Activated T-cell treated with anti-CD3 and anti-CD28 coated beads, Interleukin-2, amount 50 U/mL, for 72 hours (primary cell): ENCODE measurements at places on chromosomes 11 and 22. TPM values are rescaled to one million over a fixed set of nuclear protein-coding genes. Genes with fewer than 3 reads are reported as not detected.

- no peaks in the 10 kb centered on the region for H3K4me1 ChIP-seq
- no peak for DNase-seq
- no peak overlapping the region for H3K4me3 ChIP-seq
- H3K36me3 ChIP-seq: peaks cover 4% of the 10 kb centered on the region
Measured at GRCh38 chr11:2325719-2326118, 23.9 kb downstream of the TSPAN32 start.

The ARVCF gene
- total RNA-seq: 5.5 TPM

The B4GAT1 gene
- total RNA-seq: 8.3 TPM

The FGF3 gene
- not detected for total RNA-seq

The LRRC74B gene
- total RNA-seq: not detected
